Stimulated activated CD8-positive, alpha-beta memory T cell treated with anti-CD3 and anti-CD28 coated beads, Interleukin-7, amount 100 ng/mL, for 4 hours (primary cell): ENCODE measurements at places on chromosomes 4 and X.

DNA sequence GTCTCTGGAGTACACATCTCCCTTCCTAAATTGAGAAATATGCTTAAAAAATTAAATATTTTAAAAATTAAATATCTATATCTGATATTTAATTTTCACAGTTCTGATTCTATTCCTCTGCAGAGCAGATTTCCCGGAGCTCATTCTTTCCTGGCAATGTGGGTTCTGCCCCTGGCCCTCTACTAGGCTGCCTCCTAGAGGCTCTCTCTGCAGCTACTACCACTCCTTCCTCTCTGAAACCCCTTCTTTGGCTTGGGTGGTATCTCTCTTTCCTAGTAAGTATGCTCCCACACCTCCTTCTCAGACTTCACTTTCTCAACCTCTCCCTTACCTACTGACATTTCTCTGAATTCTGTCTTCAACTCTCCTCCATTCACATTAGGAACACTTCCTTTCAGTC is 45.3 kb downstream of the RPGR start:
- DNase-seq, result no peak

DNA sequence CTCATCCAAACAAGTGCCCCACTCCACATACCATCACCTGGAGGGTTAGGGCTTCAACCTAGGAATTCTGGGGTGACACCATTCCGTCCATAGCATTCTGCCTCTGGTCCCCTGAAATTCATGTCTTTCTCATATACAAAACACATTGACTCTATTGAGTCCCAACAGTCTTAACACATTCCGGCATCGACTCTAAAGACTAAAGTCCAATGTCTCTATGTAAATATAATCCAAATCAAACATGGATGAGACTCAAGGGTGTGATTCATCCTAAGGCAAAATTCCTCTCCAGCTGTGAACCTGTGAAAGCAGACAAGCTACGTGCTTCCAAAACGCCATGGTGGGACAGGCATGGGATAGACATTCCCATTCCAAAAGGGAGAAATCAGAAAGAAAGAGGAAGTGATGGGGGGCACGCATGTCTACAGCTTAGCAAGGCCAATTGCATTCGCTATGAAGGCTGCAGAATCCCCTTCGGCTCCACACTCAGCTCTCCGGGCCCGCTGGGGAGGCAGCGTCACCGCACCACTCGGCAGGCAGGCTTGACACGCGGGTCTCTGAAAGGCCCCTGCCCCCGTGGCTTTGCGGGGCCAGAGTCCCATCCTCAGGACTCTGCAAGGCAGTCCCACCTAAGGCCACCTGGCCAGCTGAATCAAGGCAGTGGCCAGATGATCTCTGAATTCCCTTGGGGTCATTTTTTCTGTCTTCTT is 53.2 kb downstream of the ADRA2C start:
- DNase-seq, result no peak

- no peak for DNase-seq
Measured at GRCh38 chr4:127856813-127857447, 23.8 kb upstream of the PLK4 start.

DNA sequence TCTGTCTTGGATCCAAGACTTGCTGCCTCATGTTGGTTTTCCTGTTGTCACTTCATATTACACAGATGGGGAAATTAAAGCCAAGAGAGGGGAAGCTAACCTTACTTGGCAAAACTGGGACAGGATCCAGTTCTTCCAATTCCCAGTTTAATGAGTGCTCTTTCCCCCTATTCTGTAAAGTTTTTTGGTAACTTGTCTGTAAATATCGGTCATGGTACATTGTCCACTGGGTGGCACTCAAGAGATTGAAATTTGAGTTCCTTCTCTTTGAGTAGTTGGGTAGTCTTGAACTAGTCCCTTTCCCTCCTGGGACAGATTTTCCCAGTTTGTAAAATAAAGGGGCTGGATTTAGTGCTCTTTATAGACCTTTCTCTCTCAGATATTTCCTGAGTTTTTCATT is 12.4 kb upstream of the EOLA2 start:
- DNase-seq, result no peak

DNA sequence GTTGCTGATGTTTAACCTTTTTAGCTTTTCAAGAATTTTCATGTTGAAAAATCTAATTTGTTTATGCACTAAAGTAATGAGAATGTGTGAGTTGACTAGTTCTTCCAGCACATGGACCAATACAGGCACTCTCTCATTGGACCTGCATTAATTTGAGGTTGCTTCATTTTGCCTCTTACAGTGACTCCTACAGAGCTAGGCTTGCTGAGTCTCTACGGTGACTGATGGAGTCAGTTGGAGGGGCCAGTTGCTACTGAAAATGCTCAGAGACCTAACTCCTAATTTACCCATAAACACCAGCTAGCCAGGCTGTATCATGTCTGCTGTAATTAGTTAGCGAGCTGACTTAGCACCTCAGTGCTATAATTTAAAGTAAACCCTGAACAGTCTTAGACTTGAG is 10.9 kb downstream of the MTHFD2L start:
- no peak for DNase-seq

DNA sequence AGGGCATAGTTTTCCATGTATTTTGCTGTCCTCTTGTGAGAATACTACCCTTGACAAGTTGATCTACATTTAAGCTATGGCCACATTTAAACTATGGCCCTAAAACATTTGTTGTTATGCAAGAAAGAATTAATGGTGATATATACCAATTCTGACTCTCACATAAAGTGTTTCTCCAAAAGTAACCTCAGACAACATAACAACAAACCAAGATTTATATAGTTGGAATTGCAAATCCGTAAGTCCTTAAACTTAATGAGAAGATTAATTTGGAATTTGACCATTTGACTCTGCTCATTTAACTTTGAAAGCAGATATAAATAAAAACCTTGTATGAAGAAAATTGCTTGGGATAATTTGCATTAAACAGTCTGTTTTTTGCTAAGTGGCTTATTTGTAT is 38.9 kb downstream of the RUFY3 start:
- no peak for DNase-seq
